ENCODE measurements at places on chromosomes 4 and X.

GRCh38 chr4:168887809-168888208 is 122.2 kb downstream of the CBR4 start:
- no peak for DNase-seq

DNA sequence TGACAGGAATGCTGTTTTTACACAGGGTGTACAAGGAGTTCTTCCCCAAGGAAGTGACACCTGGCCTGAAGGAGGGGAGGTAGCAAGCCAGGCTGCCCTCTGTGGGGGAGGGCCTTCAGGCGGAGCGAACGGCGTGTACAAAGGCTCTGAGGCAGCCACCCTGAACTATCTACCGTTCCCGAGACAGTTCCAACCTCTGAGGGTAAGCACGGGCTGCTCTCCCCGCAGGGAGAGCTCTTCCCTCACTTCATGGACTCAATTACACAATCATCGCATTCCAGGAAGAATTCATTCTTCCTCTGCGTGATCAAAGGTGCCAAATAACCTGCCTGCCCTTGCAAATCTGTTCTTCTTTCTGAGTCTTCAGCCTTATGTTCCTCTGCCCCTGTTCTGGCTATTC is 4.8 kb downstream of the ELK1 start:
- no peak for DNase-seq

GRCh38 chrX:38149016-38149415 is 71.7 kb downstream of the SRPX start:
- no peak for DNase-seq

DNA sequence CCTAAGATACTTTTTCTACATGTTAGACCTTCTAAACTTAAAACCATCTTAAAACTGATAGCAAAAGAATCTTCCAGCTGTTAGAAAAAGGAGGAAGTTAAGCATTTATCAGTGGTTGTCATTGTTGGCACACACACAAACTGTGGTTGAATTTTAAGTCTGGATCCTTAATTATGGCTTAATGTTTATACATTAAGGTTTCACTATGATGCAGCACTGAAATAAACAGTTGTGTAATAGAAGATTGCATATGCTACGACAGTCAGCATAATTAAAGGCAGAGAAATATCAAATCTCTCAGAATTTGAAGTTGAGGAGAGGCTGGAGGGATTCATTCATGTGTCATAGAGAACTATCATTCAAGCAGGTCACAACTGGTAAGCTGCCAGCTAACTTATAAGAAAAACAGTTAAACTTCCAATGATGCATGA is 32.3 kb downstream of the ADGRA3 start:
- DNase-seq, result peak; percentile 82

- no peak for DNase-seq
Observed at GRCh38 chr4:86963697-86964096, 28.9 kb downstream of the AFF1 start.

GRCh38 chr4:156971165-156971675 is 379 bp downstream of the PDGFC start:
- no peak for DNase-seq

GRCh38 chr4:7857238-7857701 is 82.4 kb downstream of the AFAP1 start:
- peak; percentile 92 for DNase-seq

GRCh38 chr4:102036016-102036415 is 245.5 kb downstream of the BANK1 start:
- DNase-seq, result no peak

DNA sequence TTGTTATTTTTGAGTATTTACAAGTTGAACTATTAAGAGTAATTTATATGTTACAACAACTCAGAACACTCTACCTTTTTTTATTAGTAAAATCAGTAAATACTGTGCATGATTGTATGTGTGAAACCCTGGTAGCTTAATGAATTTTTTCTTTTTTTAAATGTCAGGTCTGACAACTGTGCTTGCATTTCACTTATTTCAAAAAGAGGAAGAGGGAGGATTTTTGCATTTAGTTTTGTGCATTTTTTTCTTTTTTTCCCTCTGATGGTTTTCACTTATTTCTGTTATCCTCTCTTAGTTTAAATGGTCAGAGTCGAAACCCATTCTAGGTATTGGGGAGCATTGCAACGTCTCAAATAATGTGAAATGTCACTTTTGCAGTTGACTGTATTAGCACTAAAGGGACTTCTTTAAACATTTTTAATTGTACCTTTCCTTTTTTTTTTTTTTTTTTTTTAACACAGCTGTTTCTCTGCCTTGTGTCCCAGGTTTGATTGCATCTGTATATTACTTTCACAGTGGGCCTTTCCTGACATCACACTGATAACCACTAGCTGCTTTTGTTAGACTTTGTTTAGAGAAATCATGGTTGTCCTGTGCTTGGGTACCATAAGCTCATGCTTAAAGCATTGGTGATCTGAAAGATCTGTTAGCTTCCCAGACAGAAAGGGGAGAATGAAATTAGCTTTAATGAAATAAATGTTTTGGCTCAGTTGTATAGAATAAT is 28.5 kb downstream of the MOB1B start:
- DNase-seq, result no peak

- DNase-seq, result no peak
Observed at GRCh38 chr4:1973218-1973617, 35.6 kb downstream of the NELFA start.

DNA sequence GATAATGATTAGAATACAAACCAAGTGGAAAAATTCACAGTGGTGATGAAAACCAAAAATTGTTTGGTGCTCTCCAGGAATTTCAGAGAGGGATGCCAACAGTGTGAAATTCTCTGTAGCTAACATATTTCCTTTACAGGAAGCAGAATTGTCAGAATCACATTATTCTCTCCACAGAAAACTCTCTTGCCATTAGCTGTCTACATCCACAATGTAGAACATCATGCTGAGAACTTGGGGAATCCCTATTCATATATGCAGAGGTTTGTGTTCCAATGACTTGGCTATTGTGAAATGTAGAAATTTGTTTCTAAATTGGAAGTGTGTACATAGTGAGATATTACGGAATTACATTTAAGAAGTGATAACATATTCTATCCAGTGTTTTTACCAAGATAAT is 142.0 kb downstream of the PCDH7 start:
- DNase-seq, result no peak

GRCh38 chr4:136571315-136571714 is 961.0 kb downstream of the PCDH18 start:
- DNase-seq, result no peak

GRCh38 chrX:96791559-96791958 is 92.1 kb upstream of the RPA4 start:
- DNase-seq, result peak; percentile 20

DNA sequence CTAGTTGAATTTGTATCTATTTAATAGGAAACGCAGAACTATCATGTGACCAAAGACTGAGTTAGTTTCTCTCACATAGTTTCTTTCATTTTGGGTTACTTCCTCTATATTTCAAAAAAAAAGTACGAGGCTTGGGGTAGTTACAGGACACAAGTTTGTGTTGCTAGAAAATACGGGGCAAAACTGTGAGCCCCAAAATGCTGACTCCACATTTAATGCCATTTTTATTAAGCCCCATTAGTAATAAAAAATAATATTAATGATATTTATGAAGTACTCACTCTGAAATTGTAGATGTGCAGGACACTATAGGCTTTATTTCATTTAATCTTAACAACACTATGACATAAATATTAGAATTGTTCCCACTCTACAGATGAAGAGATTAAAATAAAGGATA is 268.6 kb downstream of the DTHD1 start:
- DNase-seq, result no peak

DNA sequence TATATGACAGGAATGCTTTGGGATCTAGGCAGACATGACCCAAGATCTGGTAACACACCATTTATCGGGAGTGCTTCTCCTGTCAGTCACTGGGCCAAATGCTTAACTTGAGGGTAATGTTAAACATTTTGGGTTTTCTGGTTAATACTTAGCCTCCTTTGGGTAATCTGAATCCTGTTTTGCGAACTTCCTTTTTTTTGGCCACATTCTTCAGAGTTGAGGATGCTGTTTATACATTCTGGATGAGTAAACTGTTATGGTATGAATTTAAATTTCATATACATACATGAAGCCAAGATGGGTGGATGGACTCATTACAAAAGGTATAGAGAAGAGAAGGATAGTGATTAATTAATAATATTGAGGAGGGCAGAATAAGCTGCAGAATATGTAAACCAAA is 36.1 kb downstream of the MID1IP1 start:
- DNase-seq, result no peak

- peak; percentile 96 for DNase-seq
Observed at GRCh38 chrX:16719334-16720084, at the start of gene SYAP1. Gene SYAP1, plus strand, starts transcription at chrX:16719612. Its CDS starts 113 bp downstream, at chrX:16719725.

GRCh38 chrX:275967-276580 is 5.1 kb upstream of the PLCXD1 start:
- DNase-seq, result peak; percentile 60

DNA sequence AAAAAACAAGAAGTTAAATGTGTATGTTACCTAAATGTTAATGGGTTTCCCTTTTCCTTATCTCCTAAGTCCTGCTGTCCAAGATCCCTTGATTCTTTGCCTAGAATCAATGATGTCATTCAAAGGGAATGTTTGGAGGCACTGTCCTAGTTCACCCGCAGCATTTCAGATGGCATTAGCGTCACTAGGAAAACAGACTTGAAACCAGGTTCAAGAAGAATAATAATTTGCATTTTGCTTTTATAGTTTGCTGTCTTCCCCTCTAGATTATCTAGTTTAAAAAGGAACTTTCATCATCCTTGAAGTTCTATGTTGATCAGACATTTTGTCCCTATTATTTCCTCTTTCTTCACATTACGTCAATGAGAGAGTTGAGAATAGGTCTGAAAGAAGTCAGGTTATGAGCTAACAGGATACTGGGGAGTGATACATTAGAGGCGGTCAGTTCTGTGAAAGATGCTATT is 234.1 kb upstream of the PGRMC2 start:
- DNase-seq, result peak; percentile 59

DNA sequence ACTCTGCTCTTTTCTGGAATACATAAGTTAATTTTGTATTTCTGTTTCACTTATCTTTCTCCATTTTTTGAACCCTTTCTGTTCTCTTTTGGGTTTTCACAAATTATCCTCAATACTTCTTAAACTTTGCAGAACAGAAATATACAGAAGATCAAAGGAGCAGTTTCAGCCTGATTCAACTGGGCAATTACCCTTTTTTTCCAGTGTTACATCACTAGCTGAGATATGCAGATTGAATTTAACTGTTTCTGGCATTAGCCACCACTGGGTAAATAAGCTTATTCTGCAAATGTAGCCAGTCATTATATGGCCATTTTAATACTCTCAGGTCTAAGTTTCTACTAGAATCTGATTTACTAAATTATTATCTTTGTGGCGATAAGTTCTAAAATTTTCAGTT is 66.9 kb upstream of the GRID2 start:
- DNase-seq, result peak; percentile 61

GRCh38 chr4:70678383-70678999 is 9.8 kb upstream of the UTP3 start:
- no peak for DNase-seq

DNA sequence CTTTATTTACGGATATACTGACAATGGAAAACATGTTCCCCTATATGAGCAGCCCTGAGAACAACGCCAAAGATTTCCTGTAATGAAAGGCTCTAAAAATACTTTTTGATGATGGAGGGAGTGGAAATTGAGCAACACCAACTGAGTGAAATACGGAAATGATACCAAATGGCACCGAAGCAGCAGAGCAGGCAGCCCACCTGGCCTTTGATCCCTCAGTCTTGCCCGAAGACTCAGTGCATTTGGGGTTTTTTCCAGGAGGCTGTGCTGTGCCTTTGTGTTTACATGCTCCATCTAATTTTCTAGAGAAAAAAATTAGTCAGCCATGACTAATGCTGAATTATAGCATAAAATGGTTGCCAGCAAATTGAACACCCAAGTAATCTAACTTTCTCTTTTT is 169.9 kb upstream of the RBPJ start:
- DNase-seq, result peak; percentile 19

DNA sequence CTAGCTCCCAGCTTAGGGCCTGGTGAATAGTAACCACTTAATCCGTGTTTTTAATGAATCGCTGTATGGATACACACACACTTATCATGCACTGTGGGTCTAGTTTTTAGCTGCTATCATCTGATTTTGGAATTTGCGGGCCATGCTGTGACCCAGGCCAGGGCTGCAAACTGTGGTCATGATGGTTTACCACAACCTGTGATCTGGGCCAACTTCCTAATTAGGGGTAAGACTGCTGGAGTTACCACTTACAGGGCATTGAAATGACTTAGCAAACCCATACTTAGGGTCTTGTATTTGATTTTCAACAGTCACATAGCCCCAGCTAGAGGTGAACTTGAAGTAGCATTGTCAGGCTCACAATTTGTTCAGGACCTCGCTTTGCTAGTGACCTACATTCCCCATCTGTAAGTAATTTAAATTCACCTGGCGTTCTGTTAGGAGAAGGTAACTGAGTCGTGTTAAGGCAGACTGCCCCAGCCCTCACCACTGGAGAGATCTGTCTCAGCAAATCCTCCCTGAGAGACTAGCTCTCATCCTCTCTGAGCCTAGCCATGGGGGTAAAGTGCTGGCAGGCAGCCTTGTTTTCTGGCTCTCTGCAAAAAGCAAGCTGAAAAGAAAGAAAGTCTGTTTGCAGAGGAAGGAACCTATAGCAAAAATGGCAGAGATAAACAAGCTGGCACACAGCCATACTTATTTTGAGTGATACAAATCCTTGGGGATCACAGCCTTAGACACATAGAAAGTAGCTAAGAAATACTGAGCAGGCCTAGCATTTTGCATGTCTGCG is 33.8 kb upstream of the EGFL6 start:
- peak; percentile 15 for DNase-seq

GRCh38 chr4:5543681-5544080 is 164.7 kb downstream of the EVC2 start:
- no peak for DNase-seq

GRCh38 chr4:80926446-80926845 is 104.1 kb upstream of the BMP3 start:
- peak; percentile 22 for DNase-seq

DNA sequence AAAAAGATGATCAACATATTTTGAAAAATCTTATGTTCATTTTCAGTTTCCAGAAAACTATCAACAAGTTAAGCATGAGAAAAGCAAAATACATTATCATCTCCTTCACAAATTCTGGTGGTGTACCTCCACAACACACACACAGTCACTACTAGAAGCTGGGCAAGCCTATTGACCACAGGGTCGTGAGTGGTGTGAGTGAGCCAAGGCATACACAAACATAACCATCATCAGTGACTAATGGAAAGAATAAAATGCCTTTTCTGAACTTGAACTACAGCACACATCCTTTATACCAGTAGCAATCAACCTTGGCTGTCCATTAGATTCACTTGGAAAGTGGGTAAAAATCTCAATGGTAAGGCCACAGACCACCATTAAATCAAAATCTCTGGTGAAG is 180.2 kb downstream of the FAM47B start:
- no peak for DNase-seq

- DNase-seq, result no peak
Observed at GRCh38 chr4:139108567-139109128, 68.4 kb downstream of the ELF2 start.

DNA sequence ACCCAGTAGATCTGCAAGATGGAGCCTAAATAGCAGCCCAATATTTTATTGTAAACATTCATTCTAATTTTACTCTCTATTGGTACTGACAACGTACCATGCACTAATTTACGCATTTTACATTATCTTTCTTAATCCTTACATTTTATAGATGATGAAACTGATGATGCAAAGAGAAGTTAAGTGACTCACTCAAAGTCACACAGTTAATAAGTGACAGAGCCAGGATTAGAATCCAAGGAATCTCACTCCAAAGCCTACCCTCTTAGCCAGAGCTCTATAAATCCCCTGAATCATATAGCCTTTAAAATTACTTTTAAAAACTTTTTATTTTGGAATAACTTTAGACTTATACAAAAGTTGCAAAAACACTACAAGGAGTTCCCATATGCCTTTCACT is 37.6 kb downstream of the PHKA1 start:
- no peak for DNase-seq

- DNase-seq, result peak; percentile 71
Observed at GRCh38 chr4:175369087-175369486, 443.0 kb downstream of the GPM6A start.

All from fibroblast of skin of scalp (primary cell).